Activated CD4-positive, alpha-beta T cell treated with anti-CD3 and anti-CD28 coated beads for 36 hours (primary cell): ENCODE measurements at places on chromosomes 16 and 17.

DNA sequence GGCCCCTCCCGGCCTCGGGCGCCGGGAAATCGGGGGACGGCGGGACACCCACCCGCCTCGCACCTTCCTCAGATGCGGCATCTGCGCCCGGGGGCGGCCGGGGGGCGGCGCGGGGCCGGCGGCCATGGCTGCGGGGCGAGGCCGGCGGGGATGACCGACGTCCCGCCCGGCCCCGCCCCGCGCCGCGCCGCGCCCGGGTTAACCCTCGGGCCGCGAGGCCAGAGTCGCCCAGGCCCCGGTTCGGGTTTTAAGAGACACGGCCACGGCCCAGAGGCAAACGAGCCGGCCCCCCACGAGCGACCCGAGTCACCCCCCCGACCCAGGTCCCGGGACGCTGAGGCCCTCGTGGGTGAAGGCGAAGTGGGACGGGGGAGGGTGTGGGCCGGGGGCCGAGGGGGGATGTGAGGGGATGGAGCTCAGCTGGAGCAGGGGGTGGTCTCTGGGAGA is at the start of gene RGS11:
Gene RGS11 (minus strand): TSS at position 159 of the 447 bp plus-strand sequence. CDS start 33 bp downstream, at position 126.
- no peak for DNase-seq

- no peak for DNase-seq
Observed at GRCh38 chr16:77332792-77333191, 102.0 kb downstream of the ADAMTS18 start.

GRCh38 chr16:30990105-30990504 is 5.1 kb downstream of the HSD3B7 start:
- DNase-seq = no peak

DNA sequence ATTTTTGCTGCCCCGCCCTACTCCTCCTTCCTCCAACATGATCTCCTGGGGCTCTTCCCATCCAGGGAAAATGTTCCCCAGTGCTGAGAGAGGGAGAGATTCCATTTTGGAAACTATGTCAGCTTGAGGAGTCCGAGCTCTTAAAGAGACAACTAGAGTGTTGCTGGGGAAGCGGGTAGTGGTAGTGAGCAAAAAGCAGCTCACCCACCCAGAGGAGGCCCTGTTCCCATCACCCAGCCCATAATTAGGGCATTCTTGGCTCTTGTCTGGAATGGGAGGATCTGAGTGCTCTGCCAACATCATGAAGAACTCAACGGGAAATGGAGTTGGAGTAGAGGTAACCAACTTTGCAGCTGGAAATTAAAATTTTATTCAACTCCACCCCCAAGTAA is 9.1 kb upstream of the MSL1 start:
- no peak for DNase-seq
